ENCODE measurements at places on chromosomes 2 and 18. TPM values are rescaled to one million over a fixed set of nuclear protein-coding genes. Genes with fewer than 3 reads are reported as not detected.

Gene ASPRV1
- 0.14 TPM for polyA plus RNA-seq

Gene SERPINB12
- not detected for polyA plus RNA-seq

Gene SERPINB11
- 0.12 TPM for polyA plus RNA-seq

GRCh38 chr2:110747522-110748488 lies 15.4 kb downstream of the ACOXL start:
- H3K27me3 ChIP-seq = peaks cover 49% of the 10 kb centered on the region
- H3K4me3 ChIP-seq = no peak overlapping the region
- H3K36me3 ChIP-seq = no peaks in the 10 kb centered on the region
- no peaks in the 10 kb centered on the region for H3K4me1 ChIP-seq
- no peak overlapping the region for H3K27ac ChIP-seq

DNA sequence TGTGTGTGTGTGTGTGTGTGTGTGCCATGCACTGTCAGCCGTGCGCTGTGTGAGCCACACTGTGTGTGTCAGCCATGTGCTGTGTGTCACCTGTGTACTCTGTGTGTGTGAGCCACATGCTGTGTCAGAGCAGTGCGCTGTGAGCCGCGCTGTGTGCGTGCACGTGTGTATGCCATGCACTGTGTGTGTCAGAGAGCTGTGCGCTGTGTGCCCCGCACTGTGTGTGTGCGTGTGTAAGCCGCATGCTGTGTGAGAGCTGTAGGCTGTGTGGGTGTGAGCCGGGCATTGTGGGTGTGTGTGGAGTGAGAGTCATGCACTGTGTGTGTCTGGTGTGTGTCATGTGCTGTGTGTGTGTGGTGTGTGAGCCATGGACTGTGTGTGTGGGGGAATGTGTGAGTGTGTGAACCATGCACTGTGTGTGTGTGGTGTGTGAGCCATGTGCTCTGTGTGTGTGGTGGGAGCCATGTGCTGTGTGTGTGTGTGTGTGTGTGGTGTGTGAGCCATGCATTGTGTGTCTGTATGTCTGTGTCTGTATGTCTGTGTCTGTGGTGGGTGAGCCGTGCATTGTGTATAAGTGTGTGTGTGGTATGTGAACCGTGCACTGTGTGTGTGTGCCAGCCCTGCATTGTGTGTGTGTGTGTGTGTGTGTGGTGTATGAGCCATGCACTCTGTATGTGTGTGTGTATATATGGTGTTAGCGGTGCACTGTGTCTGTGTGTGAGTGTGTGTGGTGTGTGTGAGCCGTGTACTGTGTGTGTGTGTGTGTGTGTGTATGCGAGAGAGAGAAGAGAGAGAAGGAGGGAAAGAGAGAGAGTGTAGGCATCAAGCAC lies 106.4 kb upstream of the TPO start:
- H3K27ac ChIP-seq = no peak overlapping the region
- H3K4me3 ChIP-seq = no peak overlapping the region
- no peaks in the 10 kb centered on the region for H3K27me3 ChIP-seq
- H3K36me3 ChIP-seq = no peaks in the 10 kb centered on the region

GRCh38 chr18:76855594-76855993 lies 33.2 kb downstream of the ZNF236 start:
- H3K36me3 ChIP-seq = peaks cover 5% of the 10 kb centered on the region
- H3K4me1 ChIP-seq = no peaks in the 10 kb centered on the region
- no peaks in the 10 kb centered on the region for H3K27me3 ChIP-seq
- H3K4me3 ChIP-seq = no peak overlapping the region

Gene FEV
- polyA plus RNA-seq = not detected

Gene FAM228A
- not detected for polyA plus RNA-seq

DNA sequence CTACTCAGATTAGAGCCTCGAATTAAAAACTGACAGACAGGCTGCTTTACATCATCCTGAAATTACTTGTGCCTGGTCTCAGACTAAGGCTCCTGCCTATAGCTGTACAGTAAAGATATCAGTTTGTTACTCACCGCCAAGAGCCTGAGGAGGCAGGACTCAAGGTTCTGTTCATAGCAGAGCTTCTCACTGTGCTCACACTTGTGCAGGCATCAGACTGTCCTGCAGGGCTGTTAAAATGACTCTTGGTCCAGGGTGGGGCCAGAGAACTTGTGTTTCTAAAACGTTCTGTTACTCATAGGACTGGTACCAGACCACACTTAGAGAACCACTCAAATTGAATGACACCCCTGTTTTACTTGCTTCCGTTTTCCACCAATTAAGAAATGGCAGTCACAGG lies 310.0 kb downstream of the DPP10 start:
- H3K27me3 ChIP-seq = no peaks in the 10 kb centered on the region
- no peak for DNase-seq
- H3K4me3 ChIP-seq = no peak overlapping the region
- no peak overlapping the region for H3K27ac ChIP-seq
- H3K4me1 ChIP-seq = no peaks in the 10 kb centered on the region

Gene ZC3H8
- polyA plus RNA-seq = 1.6 TPM

GRCh38 chr2:189178726-189179569 lies 613 bp downstream of the COL5A2 start:
- peak overlapping the region; percentile 87 for H3K27ac ChIP-seq
- no peaks in the 10 kb centered on the region for H3K27me3 ChIP-seq
- H3K4me1 ChIP-seq = peaks cover 3% of the 10 kb centered on the region
- peak; percentile 78 for DNase-seq
- H3K36me3 ChIP-seq = no peaks in the 10 kb centered on the region
- peak overlapping the region; percentile 96 for H3K4me3 ChIP-seq

DNA sequence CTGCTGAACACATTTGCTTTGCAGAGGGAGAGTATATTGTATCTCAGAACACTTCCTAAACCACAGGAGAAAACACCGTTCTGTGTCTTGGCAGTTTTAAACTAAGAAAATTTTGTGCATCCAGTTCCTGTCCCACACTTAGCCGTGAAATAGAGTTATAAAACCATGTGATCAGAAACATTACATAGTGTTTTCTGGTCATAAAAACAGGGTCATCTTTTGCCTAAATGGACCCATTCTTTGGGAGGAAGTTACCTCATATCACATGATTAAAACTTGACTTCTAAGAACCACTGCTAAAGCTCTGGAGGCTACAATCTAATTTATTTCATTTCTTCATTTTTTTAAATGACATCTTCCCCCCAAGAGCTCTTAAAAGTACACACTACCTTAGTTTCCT lies 138.7 kb downstream of the PAX3 start:
- H3K4me3 ChIP-seq = no peak overlapping the region
- no peaks in the 10 kb centered on the region for H3K27me3 ChIP-seq
- H3K4me1 ChIP-seq = no peaks in the 10 kb centered on the region
- no peak overlapping the region for H3K27ac ChIP-seq
- DNase-seq = no peak

- H3K36me3 ChIP-seq = peaks cover 5% of the 10 kb centered on the region
- H3K4me3 ChIP-seq = no peak overlapping the region
- no peak overlapping the region for H3K27ac ChIP-seq
- no peaks in the 10 kb centered on the region for H3K27me3 ChIP-seq
Observed at GRCh38 chr2:43593254-43593653, 2.6 kb downstream of the THADA start.

DNA sequence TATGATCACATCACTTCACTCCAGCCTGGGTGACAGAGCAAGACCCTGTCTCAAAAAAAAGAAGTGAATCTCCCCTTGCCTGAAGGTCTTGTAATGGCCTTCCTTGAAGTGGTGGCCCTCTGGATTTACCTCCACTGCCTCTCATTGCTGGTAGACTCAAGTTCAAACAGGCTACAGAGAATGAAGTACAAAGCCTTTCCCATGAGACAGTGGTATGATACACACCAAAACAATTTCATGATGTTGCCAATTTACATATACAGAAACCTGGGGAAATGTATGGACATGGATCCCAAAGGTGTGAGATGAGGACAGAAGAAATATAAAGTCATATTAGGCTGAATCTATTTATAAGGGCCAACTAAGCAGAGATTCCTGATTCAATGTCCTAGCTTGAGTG lies 4.8 kb upstream of the NOTO start:
- H3K36me3 ChIP-seq = no peaks in the 10 kb centered on the region
- H3K4me1 ChIP-seq = peaks cover 2% of the 10 kb centered on the region
- peaks cover 43% of the 10 kb centered on the region for H3K27me3 ChIP-seq
- no peak for DNase-seq
- no peak overlapping the region for H3K4me3 ChIP-seq

Gene LIMS4
- polyA plus RNA-seq = 5.2 TPM

DNA sequence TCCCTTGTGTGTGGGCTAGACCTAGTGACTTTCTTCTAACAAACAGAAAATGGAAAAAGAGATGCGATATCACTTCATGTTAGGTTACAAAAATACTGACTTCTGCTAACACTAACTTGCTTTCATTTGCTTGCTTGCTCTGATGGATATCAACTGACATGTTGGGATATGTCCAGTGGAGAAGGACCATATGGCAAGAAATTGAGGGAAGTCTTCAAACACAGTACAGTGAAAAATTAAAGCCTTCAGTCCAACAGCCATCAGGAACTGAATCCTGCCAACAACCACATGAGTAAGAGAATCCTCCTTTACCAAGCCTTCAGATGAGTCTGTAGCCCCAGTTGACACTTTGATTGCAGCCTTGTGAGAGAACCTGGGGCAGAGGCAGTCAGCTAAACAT lies 143.9 kb downstream of the MAIP1 start:
- H3K27ac ChIP-seq = no peak overlapping the region
- H3K4me3 ChIP-seq = no peak overlapping the region
- no peaks in the 10 kb centered on the region for H3K27me3 ChIP-seq

Gene UGT1A4
- not detected for polyA plus RNA-seq

DNA sequence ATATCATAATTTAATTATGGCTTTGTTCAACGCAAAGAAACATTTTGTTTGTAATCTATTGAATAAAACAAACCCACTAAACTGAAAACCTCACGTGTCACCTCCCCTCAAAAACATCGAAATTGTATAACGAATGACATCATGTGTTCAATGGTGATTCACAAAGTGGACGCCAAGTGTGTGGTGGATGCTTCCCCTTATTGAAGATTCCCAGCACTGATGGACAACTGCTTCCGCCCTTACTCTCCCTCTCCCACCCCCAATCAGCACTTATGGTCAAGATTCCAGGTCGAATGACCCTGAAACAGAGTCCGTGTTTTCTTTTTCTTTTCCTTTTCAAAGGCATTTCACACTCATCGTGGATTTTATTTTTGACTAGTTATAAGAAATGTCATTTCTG lies 383.0 kb upstream of the SMIM21 start:
- no peaks in the 10 kb centered on the region for H3K4me1 ChIP-seq
- no peak for DNase-seq
- no peak overlapping the region for H3K4me3 ChIP-seq
- no peaks in the 10 kb centered on the region for H3K27me3 ChIP-seq

DNA sequence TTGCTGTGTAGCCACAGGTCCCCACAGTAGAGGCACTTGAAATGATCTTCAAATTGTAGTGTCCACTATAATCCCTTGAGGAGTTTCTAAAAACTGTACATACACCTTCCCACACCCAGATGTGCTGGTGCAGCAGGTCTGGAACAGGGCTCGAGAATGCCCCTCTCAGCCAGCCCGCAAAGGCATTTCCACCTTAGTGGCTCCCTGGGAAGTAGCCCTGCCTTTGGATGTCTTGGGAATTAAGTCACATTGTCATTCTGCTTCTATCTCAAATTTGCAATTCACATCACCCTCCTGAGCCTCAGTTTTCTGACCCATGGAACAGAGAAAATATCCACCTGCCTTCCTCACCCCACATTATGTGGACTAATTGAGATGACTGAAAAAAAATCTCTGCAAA lies 44.3 kb upstream of the TCF7L1 start:
- H3K36me3 ChIP-seq = no peaks in the 10 kb centered on the region
- no peak overlapping the region for H3K27ac ChIP-seq
- DNase-seq = no peak
- H3K4me3 ChIP-seq = no peak overlapping the region
- peaks cover 43% of the 10 kb centered on the region for H3K27me3 ChIP-seq

- peaks cover 2% of the 10 kb centered on the region for H3K4me1 ChIP-seq
- H3K27me3 ChIP-seq = peaks cover 2% of the 10 kb centered on the region
- DNase-seq = peak; percentile 23
- no peak overlapping the region for H3K4me3 ChIP-seq
- H3K36me3 ChIP-seq = no peaks in the 10 kb centered on the region
- no peak overlapping the region for H3K27ac ChIP-seq
Observed at GRCh38 chr18:75422341-75422910, 5.1 kb downstream of the SMIM21 start.

Gene PUS10
- 3.4 TPM for polyA plus RNA-seq

Gene AMER3
- polyA plus RNA-seq = not detected

DNA sequence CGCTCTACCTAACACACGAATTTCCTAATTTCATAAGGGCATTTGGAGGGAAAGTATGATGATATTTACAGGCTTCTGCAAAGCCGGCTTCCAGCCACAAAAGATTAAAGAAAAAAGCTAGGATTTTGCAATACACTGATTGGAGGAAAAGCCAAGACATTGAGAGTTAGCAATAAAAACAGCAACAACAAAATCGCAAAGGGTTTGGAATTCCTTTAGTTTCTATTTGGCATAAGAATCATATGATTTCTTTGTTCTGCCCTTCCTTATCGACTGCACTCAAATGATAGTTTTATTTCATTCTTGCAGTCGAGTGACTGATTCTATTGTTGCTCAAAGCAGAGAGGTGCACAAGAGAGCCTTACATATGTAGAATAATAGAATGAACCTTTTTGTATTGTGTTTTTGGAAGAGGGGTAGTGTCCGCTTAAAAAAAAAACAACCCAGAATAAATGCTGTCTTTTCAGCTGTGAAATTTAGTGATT lies 3.9 kb upstream of the ZNF532 start:
- H3K36me3 ChIP-seq = peaks cover 2% of the 10 kb centered on the region
- peak overlapping the region; percentile 24 for H3K27ac ChIP-seq
- DNase-seq = no peak

Gene TXNDC2
- polyA plus RNA-seq = 0.16 TPM

- H3K4me1 ChIP-seq = peaks cover 13% of the 10 kb centered on the region
- H3K27ac ChIP-seq = no peak overlapping the region
- no peak overlapping the region for H3K4me3 ChIP-seq
- DNase-seq = no peak
Observed at GRCh38 chr2:238638982-238639628, 208.8 kb upstream of the TWIST2 start.

DNA sequence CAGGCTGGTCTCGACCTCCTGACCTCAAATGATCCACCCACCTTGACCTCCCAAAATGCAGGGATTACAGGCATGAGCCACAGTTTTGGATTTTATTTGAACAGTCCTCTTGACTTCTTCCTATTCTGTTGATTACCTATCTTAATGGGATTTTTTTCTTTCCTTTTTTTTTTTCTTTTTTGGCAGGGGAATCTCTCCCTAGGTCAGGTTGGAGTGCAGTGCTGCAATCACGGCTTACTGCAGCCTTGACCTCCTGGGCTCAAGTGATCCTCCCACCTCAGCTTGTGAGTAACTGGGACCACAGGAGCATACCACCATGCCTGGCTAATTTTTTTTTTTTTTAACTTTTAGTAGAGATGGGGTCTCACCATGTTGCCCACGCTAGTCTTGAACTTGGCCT lies 2.8 kb downstream of the MTHFD2 start:
- peak overlapping the region; percentile 6 for H3K27ac ChIP-seq
- no peak overlapping the region for H3K4me3 ChIP-seq
- H3K27me3 ChIP-seq = no peaks in the 10 kb centered on the region
- peaks cover 10% of the 10 kb centered on the region for H3K36me3 ChIP-seq
- DNase-seq = no peak
- peaks cover 10% of the 10 kb centered on the region for H3K4me1 ChIP-seq

All from IMR-90 (cell line).